ENCODE measurements at places on chromosomes 11 and 22. TPM values are rescaled to one million over a fixed set of nuclear protein-coding genes. Genes with fewer than 3 reads are reported as not detected.

The MMP27 gene
- total RNA-seq: not detected

The TLCD5 gene
- total RNA-seq: 6.4 TPM

The PATL1 gene
- total RNA-seq: 5.6 TPM

The MS4A6A gene
- total RNA-seq: 0.60 TPM

The OR8D1 gene
- total RNA-seq: not detected

The MS4A12 gene
- total RNA-seq: not detected

The POU2AF1 gene
- not detected for total RNA-seq

The STARD10 gene
- total RNA-seq: 41.7 TPM

The NAALADL1 gene
- total RNA-seq: 10.7 TPM

The MCHR1 gene
- not detected for total RNA-seq

The TBX10 gene
- total RNA-seq: not detected

The CNTN5 gene
- not detected for total RNA-seq

The SEPTIN3 gene
- 0.07 TPM for total RNA-seq

The CALCA gene
- total RNA-seq: not detected

The PCNX3 gene
- 17.7 TPM for total RNA-seq

The APOC3 gene
- not detected for total RNA-seq

The SLC25A45 gene
- 1.3 TPM for total RNA-seq

The SCARF2 gene
- total RNA-seq: 9.1 TPM

The TRPM5 gene
- total RNA-seq: not detected

The OR51E2 gene
- not detected for total RNA-seq

The PTS gene
- total RNA-seq: 26.5 TPM

The PKDREJ gene
- total RNA-seq: 0.04 TPM

The CYP2D6 gene
- 0.14 TPM for total RNA-seq

The DDIAS gene
- 10.8 TPM for total RNA-seq

The FGF19 gene
- not detected for total RNA-seq

The PHOX2A gene
- not detected for total RNA-seq

The ZNF74 gene
- total RNA-seq: 12.7 TPM

The OR56A1 gene
- not detected for total RNA-seq

The SCGB1A1 gene
- total RNA-seq: not detected

The SERHL2 gene
- total RNA-seq: 3.4 TPM

The FDXACB1 gene
- total RNA-seq: 2.9 TPM

The TRIM22 gene
- total RNA-seq: 129 TPM

The CHRM1 gene
- total RNA-seq: not detected

The TMEM151A gene
- not detected for total RNA-seq

The OR4D5 gene
- not detected for total RNA-seq

The FGF3 gene
- not detected for total RNA-seq

The OR51M1 gene
- total RNA-seq: not detected

The OR8D4 gene
- total RNA-seq: 0.04 TPM

The NOX4 gene
- 15.9 TPM for total RNA-seq

The PLAAT5 gene
- not detected for total RNA-seq

The FAM180B gene
- not detected for total RNA-seq

The MYRF gene
- 0.28 TPM for total RNA-seq

The CSF2RB gene
- 8.9 TPM for total RNA-seq

The SSH3 gene
- 7.7 TPM for total RNA-seq

The FAM111B gene
- total RNA-seq: 18.0 TPM

Measured in pulmonary artery endothelial cell (primary cell).